ENCODE measurements at places on chromosomes 2 and 18. TPM values are rescaled to one million over a fixed set of nuclear protein-coding genes. Genes with fewer than 3 reads are reported as not detected.

Gene PJVK
- polyA plus RNA-seq: 1.6 TPM

Gene ADD2
- polyA plus RNA-seq: 1.0 TPM

Gene RBKS
- polyA plus RNA-seq: 19.8 TPM

Gene SP5
- 0.18 TPM for polyA plus RNA-seq

Gene LYPD6B
- polyA plus RNA-seq: 6.6 TPM

Gene STEAP3
- 22.0 TPM for polyA plus RNA-seq

Gene CROCC2
- polyA plus RNA-seq: 1.3 TPM

Gene NDC80
- 0.21 TPM for polyA plus RNA-seq

Gene RND3
- polyA plus RNA-seq: 4.2 TPM

Gene ASTL
- polyA plus RNA-seq: not detected

Gene MYOM1
- polyA plus RNA-seq: 5.1 TPM

Gene CHPF
- polyA plus RNA-seq: 15.7 TPM

Gene DNAJC10
- polyA plus RNA-seq: 18.5 TPM

Gene FOSL2
- 113 TPM for polyA plus RNA-seq

Gene LIMS4
- 5.8 TPM for polyA plus RNA-seq

Gene COL6A3
- polyA plus RNA-seq: 137 TPM

Gene MGAT4A
- 8.5 TPM for polyA plus RNA-seq

Gene FAM98A
- 50.2 TPM for polyA plus RNA-seq

Gene TMEM17
- polyA plus RNA-seq: 1.4 TPM

Gene ARHGEF4
- 8.9 TPM for polyA plus RNA-seq

Gene SLC35G4
- polyA plus RNA-seq: not detected

Gene CPO
- 0.51 TPM for polyA plus RNA-seq

Gene LOXHD1
- polyA plus RNA-seq: 1.0 TPM

Gene REG1B
- 17.0 TPM for polyA plus RNA-seq

Gene BOLL
- polyA plus RNA-seq: not detected

Gene TMEFF2
- 0.01 TPM for polyA plus RNA-seq

Gene RESP18
- not detected for polyA plus RNA-seq

Gene DDX1
- 62.2 TPM for polyA plus RNA-seq

Gene ABCB6
- 15.3 TPM for polyA plus RNA-seq

Gene RAX
- polyA plus RNA-seq: not detected

Gene ITGAV
- polyA plus RNA-seq: 10.7 TPM

Gene LOXL3
- 2.8 TPM for polyA plus RNA-seq

Gene TNS1
- polyA plus RNA-seq: 171 TPM

Gene IL36G
- not detected for polyA plus RNA-seq

Gene CABLES1
- 18.7 TPM for polyA plus RNA-seq

Data from adipose tissue (tissue), 3 donors.